Spinal cord (tissue), 10 donors: ENCODE measurements at places on chromosomes 3 and 15. TPM values are rescaled to one million over a fixed set of nuclear protein-coding genes. Genes with fewer than 3 reads are reported as not detected.

RPUSD3 gene
- total RNA-seq, result 36.0 TPM

CPLX3 gene
- 0.11 TPM for total RNA-seq

NLGN1 gene
- 81.2 TPM for total RNA-seq

LCTL gene
- 0.10 TPM for total RNA-seq

MGA gene
- 76.2 TPM for total RNA-seq

FRMD5 gene
- 20.8 TPM for total RNA-seq

CADPS gene
- 251 TPM for total RNA-seq

GP5 gene
- total RNA-seq, result 0.33 TPM

FAM3D gene
- 0.20 TPM for total RNA-seq

CCR5 gene
- total RNA-seq, result 0.79 TPM

WDR6 gene
- total RNA-seq, result 81.7 TPM

TAGLN3 gene
- total RNA-seq, result 85.5 TPM

ZNF80 gene
- total RNA-seq, result not detected

STARD5 gene
- 3.9 TPM for total RNA-seq

MME gene
- total RNA-seq, result 34.5 TPM

IMP3 gene
- total RNA-seq, result 66.6 TPM

TTBK2 gene
- 22.2 TPM for total RNA-seq

SPG21 gene
- total RNA-seq, result 60.7 TPM
